HL-60 (cell line): ENCODE measurements at places on chromosomes 7 and 10.

DNA sequence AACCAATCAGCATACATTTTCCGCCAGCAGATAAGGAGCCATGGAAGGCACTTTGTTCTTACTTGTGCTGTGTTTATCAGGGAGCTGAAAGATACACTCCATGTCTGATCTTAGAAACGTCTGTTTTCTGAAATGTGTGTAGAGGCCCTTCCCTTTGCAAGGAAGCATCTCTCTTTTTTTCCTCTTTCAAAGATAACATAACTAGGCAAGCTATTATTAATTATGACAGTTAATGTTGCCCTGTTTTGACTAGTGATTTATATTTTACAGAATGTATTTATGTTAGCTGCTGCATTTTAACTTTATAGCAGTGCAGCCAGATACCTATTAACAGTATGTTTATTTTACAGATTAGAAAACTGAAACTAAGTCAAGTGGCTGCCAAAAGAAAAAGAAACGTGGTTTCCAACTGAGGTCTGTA, 683.2 kb upstream of the IGFBP3 start:
- no peak for DNase-seq

DNA sequence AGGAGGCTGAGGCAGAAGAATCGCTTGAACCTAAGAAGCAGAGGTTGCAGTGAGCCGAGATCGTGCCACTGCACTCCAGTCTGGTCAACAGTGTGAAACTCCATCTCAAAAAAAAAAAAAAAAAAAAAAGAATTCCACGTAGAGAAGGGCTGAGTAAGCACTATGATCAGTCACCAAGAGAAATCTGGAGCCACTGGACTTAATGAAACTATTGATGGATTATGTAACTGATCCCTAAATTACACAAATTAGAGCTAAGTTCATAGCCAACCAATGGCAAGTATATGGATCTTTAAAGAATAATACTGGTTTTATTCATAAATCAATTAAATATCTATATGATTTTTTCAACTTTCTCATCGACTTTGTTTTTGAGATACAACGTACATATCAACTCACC, 72.2 kb upstream of the ABLIM1 start:
- DNase-seq = no peak

DNA sequence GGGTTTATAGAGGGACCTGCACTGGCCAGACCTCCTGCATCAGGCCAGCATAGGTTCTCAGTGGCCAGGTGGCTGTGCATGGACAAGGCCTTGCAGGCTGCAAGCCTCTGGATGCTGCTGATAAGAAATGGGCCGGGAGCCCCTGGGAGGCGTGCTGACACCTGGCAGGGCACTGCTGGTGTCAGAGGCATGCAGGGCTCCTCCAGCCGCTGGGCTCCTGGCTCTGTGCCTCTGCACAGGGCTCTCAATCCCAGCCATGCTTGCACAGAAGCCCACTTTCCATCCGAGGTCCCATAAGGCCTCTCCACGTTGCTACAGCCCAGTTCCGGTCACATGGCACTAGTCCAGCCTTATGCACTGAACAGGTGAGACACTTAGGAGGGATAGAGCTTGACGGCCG, 27.3 kb downstream of the ANTXRL start:
- no peak for DNase-seq

- DNase-seq = peak; percentile 1
Observed at GRCh38 chr10:31353574-31353973, 34.6 kb downstream of the ZEB1 start.

GRCh38 chr7:15463801-15464666, 97.8 kb downstream of the AGMO start:
- no peak for DNase-seq

GRCh38 chr7:74545921-74546320, 92.2 kb downstream of the GTF2IRD1 start:
- DNase-seq = no peak

DNA sequence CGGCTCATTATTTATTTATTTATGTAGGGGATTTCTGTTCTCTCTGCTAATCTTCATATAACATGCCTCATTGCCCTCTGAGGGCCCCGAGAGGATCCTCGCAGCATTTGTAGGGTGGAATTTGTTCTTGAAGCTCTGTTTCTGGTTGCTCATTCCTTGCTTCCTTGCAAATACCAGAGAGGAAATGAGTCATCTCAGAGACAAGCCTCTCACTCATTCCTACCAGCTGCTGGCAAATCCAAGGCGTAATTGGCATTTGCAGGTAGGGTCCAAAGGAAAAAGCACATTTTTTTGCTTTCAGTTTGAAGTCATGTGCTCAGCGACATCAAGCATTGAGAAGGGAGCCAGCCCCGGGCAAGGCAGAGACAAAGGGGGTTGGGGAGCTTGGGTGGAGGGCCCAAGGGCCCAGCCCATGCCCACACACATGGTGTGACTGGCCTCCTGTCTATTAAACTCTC, 501.6 kb downstream of the GALNT17 start:
- DNase-seq = no peak

GRCh38 chr10:21807180-21807579, 196.3 kb downstream of the DNAJC1 start:
- no peak for DNase-seq
